ENCODE measurements at places on chromosomes 6 and 20.

DNA sequence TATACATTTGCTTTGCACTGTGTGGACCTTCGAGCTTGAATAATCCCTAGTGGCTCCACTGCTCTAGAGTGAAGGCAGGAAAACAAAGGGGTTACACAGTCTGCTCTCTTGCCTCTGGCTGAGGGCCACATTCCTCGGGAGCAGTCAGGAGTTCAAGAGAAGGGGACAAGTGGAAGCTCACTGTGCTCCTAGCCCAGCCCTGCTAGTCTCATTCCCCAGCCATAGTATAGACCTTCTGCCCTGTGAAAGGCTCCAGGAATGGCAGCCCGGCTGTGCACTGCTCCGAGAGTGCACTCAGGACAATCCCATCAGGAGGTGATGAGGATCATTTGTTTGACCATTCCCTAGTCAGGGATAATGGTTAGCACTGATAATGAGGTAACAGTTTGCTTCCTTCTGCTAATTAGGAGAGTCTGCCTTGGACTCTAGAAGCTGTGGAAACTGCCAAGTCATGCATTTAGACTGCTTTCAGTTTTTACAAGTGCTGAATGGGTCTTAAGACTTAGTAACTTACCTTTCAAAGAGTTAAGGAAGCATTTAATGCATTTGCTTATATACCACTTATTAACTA lies 8.5 kb downstream of the IYD start:
- no peak for DNase-seq

GRCh38 chr20:44087051-44087856 lies 99.7 kb downstream of the JPH2 start:
- DNase-seq, result no peak

DNA sequence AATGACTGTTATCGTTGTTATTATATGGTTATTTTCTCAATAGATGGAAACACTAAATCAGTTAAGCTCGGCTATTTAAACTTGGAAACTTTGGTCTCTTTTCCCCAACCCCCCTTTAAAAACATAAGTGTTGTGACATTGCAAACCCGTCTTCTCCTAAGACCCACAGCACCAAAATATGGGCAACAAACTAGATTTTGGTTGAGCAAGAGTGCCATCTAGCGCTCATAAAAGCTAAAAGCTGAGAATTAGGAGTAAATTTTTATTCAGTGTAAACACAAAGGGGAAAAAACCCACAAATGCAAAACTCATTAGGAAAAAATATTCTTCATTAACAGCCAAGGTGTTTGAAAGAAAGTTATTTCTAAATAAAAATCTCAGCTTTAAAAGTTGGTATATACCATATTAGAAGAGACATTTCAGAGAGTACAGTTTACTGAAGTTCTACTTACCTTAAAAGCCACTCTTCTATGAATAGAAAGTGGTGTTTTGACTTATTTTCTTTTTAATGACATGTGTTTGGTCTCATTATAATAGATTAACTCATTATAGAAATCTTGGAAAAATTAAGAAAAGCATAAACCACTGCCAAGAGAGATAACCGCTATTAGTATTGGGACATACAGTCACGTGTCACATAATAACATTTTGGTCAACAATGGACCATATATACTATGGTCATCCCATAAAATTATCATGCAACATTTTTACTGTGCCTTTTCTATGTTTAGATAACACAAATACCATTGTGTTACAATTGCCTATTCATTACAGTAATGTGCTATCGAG lies 21.1 kb downstream of the SESN1 start:
- DNase-seq, result peak; percentile 65

GRCh38 chr20:63054103-63054474 lies 47.3 kb upstream of the BHLHE23 start:
- no peak for DNase-seq

DNA sequence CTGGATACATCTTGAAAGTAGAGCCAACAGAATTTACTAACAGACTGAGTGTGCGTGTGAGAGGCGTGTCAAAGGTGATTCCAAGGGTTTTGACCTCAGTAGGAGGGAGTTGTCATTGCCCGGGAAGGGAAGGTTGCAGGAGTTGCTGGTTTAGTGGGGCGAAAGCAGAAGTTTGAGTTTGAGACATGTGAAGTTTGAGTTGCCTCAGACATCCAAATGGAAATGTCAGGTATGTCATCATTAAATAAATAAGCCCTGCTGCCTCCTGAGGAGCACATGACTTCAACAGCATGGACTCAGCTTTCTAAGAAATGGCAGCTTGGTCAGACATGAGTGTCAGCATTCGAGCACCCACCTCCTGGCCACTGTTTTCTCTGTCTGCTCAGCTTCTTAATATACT lies 26.6 kb upstream of the TGM2 start:
- peak; percentile 22 for DNase-seq

- no peak for DNase-seq
Measured at GRCh38 chr6:122143813-122144601, 255.4 kb upstream of the HSF2 start.

DNA sequence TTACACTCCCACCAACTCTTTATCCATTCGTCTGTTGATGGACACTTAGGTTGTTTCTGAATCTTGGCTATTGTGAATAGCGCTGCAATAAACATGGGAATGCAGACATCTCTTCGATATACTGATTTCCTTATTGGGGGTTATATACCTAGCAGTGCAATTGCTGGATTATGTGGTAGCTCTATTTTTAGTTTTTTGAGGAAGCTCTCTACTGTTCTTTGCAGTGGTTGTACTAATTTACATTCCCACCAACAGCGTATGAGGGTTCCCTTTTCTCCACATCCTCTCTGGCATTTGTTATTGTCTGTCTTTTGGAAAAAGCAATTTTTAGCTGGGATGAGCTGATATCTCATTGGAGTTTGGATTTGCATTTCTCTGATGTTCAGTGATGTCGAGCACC lies 4.6 kb upstream of the PFDN4 start:
- DNase-seq, result no peak

- no peak for DNase-seq
Measured at GRCh38 chr6:15399641-15400470, 154.0 kb downstream of the JARID2 start.

DNA sequence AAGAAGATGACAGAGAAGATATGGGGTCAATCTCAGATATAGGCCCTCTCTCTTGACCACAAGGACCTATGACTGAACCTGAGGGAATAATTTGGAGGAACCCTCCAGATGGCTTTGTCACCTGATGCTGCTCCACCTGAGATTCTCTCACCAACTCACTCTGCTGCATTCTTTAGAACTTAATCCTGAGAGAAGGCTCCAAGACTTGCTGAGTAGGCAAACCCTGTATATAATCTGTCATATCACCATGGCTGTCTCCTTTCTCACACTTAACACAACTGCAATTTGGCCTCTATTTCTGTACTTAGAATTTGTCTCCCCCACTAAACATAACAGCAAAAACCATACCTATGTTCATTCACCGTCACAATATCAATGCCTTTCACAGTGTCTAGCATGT lies 172.3 kb downstream of the PKHD1 start:
- no peak for DNase-seq

GRCh38 chr6:10569392-10570127 lies 48.4 kb downstream of the GCNT2 start:
- DNase-seq, result no peak

- DNase-seq, result no peak
Measured at GRCh38 chr6:115750292-115750691, 310.4 kb downstream of the FRK start.

DNA sequence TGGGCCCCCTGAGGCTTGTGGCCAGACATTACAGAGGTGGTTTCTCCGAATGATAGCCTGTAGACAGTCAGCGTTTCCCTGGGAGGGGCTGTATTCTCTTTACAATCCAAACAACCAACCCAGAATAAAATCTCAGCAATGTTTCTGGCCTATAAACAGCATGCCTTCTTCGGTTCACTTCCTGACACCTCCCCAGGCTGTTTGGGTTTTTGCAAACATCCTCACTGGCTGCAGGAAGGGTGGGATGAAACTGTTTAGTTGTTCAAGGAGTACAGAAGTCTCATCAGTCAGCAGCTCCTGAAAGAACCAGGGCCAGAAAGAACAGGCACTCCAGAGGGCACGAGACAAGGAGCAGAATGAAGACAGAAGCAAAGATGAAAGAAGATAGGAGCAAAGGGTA lies 350.0 kb downstream of the QKI start:
- DNase-seq, result no peak

DNA sequence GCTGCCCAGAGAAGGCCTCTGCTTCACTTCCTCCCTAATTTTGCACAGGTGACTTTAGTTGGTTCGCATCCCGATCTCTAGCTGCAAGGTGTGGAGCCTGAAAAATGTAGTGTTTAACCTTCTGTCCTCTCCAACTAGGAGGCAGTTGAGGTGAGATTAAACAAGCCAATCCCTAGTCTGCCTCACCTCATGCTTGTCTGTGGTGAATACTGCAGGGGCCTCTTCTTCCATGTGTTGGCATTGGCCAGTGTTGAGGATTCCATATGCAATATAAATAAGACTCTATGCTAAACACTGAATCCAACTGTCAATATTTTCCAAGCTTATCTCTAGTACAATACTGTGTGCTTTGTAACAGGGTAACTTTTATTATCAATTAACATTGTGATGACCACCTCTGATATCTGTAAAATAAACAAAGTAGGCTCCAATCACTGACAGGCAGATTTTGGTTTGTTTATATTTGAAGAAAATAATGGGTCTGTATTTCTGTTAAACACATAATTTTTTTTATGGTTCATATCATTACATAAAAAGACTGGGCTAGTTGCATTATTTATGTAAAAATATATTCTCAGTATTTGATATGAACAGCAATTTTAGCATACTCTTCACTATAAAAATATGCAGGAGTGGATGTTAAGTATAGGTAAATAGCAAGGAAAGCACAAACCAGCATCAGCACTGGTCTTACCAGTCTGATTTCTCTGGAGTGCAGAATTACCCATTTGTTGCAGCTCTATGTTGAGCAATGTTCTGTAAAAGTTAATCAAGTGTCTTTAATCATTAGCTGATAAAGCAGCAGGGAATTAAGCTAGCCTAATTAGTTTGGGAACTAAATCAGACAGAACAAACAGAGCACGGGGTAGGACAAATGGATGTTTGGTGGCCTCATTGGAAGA lies 74.0 kb downstream of the ANKRD6 start:
- DNase-seq, result no peak

DNA sequence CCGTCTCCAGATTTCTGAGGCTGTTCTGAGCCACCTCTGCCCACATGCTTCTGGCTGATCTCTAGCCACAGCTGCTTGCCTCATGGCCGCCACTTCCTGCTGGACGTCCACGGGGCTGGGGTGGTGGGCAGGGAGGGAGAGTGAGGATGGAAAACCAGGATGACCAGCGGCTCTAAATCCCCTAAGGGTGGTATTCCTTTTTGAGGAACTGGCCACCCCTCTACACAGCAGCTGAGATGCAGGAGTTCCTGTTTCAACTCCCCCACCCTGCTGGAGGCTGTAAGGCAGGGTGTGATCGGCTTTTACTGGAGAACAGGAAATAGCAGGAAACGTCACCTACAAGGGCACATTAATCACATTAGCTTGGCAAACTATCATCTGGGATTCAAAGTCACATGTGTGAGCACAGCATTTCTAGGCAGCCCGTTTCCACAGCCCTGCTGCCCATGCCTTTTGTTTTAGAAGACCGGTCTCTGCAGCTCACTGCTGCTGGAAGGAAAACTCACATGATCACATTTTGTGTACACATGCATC lies 181.6 kb upstream of the ECI2 start:
- DNase-seq, result no peak

DNA sequence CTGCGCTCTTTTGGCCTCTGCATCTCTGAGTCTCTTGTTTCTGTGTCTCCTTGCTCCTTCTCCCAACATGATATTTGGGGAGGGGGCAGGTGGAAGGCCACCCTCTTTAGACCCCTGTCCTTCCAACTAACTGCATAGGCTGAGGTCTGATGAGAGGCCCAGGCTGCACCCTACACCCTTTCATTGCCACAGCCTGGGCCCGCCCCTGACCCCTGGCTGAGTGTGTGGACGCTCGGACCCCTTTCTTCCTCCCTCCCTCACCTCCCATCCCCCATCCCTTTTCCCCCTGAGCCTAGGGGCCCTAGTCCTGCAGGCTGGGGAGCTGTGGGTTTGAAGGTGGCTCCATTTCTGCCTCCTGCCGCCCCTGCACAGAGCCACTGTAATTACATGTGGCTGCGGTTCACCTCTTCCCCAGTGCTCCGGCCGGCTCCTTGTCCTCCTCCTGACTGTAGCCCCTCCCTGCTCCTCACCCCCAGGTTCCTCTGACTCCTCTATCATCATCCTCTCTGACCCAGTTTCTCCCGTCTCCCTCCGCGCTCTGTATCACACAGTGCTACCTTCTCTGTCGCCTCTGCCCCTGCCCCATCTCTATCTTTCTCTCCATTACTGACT lies 6.8 kb downstream of the MDFI start:
- no peak for DNase-seq

- no peak for DNase-seq
Measured at GRCh38 chr20:13681248-13682125, 42.8 kb upstream of the TASP1 start.

GRCh38 chr6:170423814-170424603 lies 117.5 kb downstream of the FAM120B start:
- DNase-seq, result no peak

DNA sequence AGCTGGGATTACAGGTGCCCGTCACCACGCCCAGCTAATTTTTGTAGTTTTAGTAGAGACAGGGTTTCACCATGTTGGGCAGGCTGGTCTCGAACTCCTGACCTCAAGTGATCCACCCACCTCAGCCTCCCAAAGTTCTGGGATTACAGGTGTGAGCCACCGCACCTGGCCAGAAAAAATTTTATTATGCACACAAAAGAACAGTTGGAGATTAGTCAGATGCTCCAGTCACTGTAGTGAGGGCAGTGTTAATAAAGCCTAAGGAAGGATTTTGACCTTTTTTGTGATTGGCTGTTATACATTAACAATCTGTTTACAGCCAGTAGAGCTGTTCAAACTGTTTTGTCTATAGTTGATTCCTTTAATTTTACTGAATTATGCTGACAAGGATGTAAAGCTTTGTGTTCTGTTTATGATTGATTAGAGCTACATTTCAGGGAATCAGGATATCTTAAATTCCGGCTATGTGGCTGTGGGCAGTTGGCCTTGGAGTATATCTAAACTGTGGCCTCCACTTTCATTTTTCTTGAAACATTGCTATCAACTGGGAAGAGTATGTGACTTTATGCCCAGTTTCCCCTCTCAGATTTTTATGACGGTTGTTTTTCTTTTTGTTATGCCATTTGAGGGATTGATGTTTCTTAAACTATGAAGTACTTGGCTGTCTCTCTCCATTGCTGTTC lies 9.9 kb downstream of the ZSWIM3 start:
- no peak for DNase-seq

All from natural killer cell treated with Interleukin-12 subunit alpha and Interleukin-12 subunit beta and Interleukin-15 and Interleukin-18, amount 100 ng/mL, for 72 hours (primary cell).